ENCODE measurements at places on chromosomes 3 and 15.

DNA sequence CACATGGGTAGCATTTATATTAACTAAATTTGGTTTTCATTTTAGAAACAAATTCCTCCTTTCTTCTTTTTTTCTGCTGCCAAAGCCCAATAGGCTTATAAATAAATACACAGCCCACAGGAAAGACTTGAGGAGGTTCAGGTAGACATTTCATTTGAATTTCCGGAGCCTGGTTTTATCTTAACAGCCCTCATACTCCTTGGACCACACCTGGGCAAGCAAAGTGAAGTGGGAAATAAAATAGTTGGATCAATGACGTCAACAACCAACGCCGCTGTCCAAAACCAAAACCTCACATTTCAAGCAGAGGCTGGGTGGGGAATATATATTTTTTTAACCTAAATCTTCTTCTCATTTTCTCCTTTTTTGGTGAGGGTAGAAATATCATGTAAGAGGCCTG lies 53.2 kb downstream of the RFTN1 start:
- DNase-seq = no peak

- DNase-seq = no peak
These were observed 160.5 kb upstream of the CHRNA7 start for GRCh38 chr15:31869686-31870307.

- DNase-seq = no peak
These were observed 171.9 kb downstream of the FMN1 start for GRCh38 chr15:33022629-33023028.

DNA sequence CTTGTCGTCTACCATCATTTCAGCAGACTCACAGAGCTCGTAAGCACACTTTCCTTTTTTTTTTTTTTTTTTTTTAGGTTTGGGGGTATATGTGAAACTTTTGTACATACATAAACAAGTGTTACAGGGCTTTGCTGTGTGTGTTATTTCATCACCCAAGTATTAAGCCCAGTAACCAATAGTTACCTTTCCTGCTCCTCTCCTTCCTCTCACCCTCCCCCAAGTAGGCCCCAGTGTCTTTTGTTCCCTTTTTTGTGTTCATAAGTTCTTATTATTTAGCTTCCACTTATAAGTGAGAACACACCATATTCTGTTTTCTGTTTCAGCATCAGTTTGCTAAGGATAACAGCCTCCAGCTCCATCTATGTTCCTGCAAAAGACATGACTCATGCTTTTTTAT lies 746.8 kb downstream of the GRM7 start:
- no peak for DNase-seq

- no peak for DNase-seq
These were observed 88.5 kb downstream of the ZNF621 start for GRCh38 chr3:40613306-40613705.

GRCh38 chr3:63328365-63328764 lies 50.3 kb downstream of the SYNPR start:
- DNase-seq = no peak

GRCh38 chr15:70375006-70375431 lies 277.3 kb upstream of the TLE3 start:
- no peak for DNase-seq

- no peak for DNase-seq
These were observed 293.8 kb downstream of the PTPRG start for GRCh38 chr3:61855211-61855610.

- DNase-seq = no peak
These were observed 1023.2 kb downstream of the TBL1XR1 start for GRCh38 chr3:176174060-176174459.

- no peak for DNase-seq
These were observed 420.2 kb upstream of the ROBO1 start for GRCh38 chr3:80187981-80188380.

- no peak for DNase-seq
These were observed 237.6 kb downstream of the RAP2B start for GRCh38 chr3:153399636-153400035.

- DNase-seq = no peak
These were observed 10.3 kb downstream of the TM2D3 start for GRCh38 chr15:101641894-101642293.

GRCh38 chr3:69012800-69013252 lies 658 bp downstream of the EOGT start:
- DNase-seq = no peak

- no peak for DNase-seq
These were observed 1.2 kb upstream of the RHO start for GRCh38 chr3:129527262-129527661.

DNA sequence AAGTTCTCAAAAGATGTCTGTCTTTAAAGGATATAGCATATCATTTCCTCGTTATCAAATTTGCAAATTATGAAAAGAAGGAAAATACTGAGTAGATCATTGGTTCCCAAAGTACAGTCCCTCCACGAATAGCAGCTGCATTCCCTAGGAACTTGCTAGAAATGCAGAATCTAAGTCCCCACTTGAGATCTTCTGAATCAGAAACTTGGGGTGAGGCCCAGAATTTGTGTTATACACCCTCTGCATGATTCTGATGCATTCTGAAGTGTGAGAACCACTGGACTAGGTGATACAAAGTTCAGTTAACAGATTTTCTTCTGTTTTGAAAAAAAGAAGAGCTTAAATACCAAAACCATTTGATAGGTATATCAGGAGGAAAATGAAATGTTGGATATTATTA lies 77.1 kb downstream of the SLC25A26 start:
- no peak for DNase-seq

DNA sequence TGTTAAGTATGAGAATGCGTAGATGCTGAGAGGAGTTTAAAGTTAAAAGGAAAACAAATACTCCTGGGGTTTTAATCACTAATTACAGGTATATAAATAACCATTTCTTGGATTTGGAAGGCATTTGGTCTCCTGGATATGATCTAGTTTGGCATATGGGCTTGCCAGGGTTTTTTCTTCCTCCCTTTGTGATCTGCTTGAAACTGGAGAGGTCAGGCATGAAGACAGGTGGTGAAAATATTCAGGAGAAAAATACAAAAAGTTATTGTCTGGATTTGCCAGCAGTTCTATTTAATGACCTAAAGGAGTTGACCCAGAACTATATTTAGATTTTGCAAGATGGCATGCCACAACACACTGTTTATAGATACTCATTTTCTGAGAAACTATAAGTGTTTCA lies 136.3 kb downstream of the DIPK2A start:
- DNase-seq = no peak

GRCh38 chr15:27124287-27124871 lies 153.4 kb downstream of the GABRG3 start:
- no peak for DNase-seq

DNA sequence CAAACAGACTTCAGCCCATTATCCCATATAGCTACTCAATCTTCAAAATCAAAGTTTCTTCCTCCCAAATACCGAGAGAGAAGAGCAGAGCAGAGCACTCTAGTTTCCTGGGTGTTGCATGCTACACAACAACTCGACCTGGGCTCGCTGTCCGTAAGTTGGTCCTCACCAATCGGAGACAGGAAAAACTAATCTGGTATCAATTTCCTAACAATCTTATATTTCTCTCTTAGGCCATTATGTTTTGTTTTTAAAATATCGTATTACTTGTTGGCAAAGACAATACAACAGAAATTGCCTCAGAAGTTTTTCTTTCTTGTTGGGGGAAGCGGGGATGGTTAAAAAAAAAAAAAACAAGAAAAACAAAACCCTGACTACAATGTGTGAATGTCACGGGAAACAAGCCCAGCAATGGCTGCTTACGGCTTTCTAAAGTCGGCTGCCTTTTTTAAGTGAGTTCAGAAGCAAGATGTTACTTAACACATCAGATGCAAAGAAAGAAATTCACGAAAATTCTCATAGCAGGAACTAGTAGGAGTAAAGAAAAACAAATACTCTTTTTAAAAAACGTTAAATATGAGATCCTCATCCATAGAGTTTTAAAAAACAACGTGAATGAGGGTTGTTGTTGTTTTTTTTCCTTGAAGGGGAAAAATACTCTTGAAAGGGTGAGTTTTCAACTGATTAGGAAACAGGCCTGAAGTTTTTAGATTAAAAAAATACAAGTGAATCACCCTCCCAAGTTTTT lies 1.9 kb downstream of the VGLL4 start:
- no peak for DNase-seq
